ENCODE measurements at places on chromosomes 1 and 21.

GRCh38 chr1:216518844-216519627 lies 95.8 kb upstream of the USH2A start:
- DNase-seq = no peak

- DNase-seq = no peak
Measured at GRCh38 chr21:31132574-31133242, 94.4 kb upstream of the KRTAP19-8 start.

DNA sequence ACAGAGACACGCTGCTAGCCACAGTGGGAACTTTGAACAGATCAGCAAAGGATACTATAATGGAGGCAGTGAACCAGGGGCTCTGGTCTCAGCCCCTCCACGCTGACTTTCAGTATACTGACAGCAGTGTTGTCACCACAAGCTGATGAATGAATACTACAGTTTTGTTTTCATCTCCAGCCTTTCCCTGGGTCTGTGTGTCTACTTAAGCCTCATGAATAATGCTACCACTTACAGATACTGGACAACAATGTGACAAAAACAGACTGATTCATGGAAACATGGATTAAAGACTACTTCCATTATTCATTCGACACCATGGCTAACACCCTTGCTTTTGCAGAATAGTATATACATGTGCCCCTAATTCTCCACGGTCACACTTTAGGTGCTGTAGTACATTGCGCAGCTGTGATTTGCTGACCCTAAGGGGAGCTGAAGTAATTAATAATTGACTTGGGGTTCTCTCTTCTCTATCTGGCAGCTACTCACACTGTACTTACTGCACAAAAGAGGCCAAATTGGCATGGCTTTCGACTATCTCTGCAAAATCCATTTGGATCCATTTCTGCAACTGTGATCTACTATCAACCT lies 203.2 kb upstream of the LYPLAL1 start:
- no peak for DNase-seq

- no peak for DNase-seq
Measured at GRCh38 chr1:30323352-30323751, 400.0 kb downstream of the MATN1 start.

- DNase-seq = no peak
Measured at GRCh38 chr1:72434070-72434469, 151.7 kb upstream of the NEGR1 start.

- DNase-seq = no peak
Measured at GRCh38 chr1:7097938-7098592, 312.8 kb downstream of the CAMTA1 start.

All from CMK (cell line).